Stomach (tissue), 19 donors: ENCODE measurements at places on chromosomes 3 and 15. TPM values are rescaled to one million over a fixed set of nuclear protein-coding genes. Genes with fewer than 3 reads are reported as not detected.

Gene NPAP1
- total RNA-seq, result 0.18 TPM

Gene PCBP4
- total RNA-seq, result 15.2 TPM

Gene PROS1
- 37.5 TPM for total RNA-seq

Gene NRROS
- 0.45 TPM for total RNA-seq

DNA sequence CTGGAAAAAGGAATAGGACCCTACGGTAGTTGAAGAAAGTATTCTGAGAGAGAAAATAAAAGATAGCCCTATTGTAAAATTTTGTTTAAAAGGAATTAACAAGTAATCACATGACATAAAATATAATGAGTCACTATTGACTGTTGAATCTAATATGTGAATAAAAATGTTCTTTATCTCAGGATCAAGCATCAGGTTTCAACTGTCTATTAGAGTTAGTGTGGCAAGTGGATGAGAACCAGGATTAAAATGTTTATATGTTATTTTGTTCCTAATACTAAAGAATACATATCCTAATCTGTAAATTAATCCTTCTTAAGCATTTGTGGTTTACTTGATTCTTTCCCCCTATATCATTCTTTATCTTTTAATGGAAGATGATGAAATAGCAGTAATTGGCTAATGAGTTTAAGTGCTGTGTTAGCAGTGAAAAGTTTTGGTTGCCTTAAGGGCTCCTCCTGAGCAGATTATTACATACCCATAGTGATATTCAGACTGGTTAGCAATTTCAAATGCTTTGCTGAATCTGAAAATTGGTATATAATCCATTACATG is 101.8 kb upstream of the BCHE start:
- H3K4me1 ChIP-seq, result no peaks in the 10 kb centered on the region
- no peak overlapping the region for H3K4me3 ChIP-seq
- no peaks in the 10 kb centered on the region for H3K36me3 ChIP-seq
- DNase-seq, result no peak

DNA sequence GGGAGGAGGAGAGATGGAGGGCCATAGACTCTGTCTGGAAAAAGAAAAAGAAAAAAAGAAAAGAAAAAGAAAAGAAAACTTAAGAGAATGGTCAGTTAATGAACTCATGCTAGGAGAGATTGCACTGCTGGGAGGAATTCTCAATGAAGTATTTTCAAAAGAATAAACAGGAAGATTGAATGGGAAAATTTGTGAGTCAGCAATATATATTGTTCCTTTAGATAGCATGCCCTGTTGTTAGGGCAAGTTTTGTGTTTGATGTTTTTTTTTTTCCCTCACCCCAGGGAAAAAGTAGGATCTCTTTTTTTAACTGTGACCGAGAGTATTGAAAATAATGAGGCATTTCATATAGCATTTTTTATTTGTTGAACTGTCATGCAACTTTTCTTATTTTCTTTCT is 7.8 kb upstream of the NR1D2 start:
- H3K36me3 ChIP-seq, result no peaks in the 10 kb centered on the region
- H3K4me3 ChIP-seq, result no peak overlapping the region
- H3K27ac ChIP-seq, result no peak overlapping the region
- no peaks in the 10 kb centered on the region for H3K27me3 ChIP-seq

DNA sequence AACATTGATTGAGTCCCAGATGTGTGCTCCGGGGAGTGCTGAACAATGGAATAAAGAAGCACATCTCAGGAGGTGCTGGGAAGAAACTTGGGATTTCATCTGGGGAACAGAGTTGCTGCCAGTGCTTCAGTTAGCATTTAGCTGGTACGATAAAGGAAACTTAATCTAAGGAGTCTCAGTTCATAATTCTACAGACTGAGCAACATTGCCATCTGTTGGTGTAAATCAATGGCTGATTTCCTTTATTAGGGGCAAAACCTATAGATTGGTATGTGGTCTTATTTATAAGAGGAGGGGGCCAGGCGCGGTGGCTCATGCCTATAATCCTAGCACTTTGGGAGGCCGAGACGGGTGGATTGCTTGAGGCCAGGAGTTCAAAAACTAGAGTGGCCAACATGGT is 8.9 kb downstream of the MKRN2OS start:
- DNase-seq, result no peak
- no peak overlapping the region for H3K4me3 ChIP-seq
- H3K4me1 ChIP-seq, result no peaks in the 10 kb centered on the region
- H3K27me3 ChIP-seq, result no peaks in the 10 kb centered on the region

DNA sequence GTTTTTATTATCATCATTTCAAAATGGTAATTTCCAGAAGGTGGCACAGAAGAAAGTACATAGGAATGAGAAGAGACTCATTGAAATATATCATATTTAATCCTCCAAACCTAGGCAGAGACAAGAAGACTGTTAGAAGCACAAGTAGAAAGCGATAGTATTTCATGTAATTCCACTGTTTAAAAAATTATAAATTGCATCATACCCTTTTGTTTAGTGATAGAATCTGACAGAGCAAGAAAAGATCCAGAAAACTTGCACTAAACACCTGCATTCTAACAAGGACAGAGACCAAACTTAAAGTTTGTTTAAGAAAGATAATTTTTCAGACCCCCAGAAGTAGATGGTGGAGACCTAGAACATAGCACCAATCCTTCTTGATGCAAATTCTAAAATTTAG is 56.9 kb upstream of the CD96 start:
- no peak overlapping the region for H3K4me3 ChIP-seq
- no peak for DNase-seq
- no peaks in the 10 kb centered on the region for H3K27me3 ChIP-seq
- H3K36me3 ChIP-seq, result no peaks in the 10 kb centered on the region
- H3K4me1 ChIP-seq, result no peaks in the 10 kb centered on the region
- no peak overlapping the region for H3K27ac ChIP-seq

DNA sequence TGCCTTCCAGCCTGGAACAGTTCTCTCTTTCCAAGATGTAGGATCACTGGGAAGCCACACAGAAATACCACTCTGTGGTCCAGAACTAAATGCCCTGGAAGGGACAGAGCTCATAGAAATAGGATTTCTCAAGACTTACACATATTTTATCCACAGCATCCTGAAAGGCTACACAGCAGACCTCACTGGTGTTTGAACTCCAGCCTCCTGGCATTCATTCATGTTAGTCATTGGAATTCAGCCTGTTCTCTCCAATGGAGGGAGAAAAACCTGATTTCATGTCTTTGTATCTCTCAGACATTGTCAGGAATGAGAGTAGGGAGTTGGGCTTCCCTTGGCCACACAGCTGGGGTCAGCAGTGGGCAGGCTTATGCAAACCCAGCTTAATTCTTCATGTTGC is 121.1 kb upstream of the PPP2R3A start:
- H3K4me1 ChIP-seq, result no peaks in the 10 kb centered on the region
- H3K27ac ChIP-seq, result no peak overlapping the region
- no peaks in the 10 kb centered on the region for H3K27me3 ChIP-seq
- no peak overlapping the region for H3K4me3 ChIP-seq
- no peak for DNase-seq

DNA sequence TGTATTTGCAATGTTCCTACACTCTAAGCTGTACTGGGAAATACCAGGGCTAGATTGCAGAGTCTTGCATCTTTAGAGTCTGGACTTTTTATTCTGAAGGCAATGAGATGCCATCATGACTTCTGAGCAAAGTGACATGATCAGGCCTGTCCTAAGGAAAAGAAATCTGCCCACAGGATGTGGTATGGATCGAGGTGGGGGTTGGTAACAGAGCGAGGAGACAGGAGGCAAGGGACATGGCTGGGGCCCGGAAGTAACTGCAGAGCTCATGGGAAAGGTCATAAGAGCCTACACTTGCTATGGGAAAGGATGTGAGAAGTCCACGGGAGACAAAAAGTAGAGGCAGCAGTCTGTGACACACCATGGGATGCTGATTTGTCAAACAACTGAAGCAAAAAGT is 121.5 kb downstream of the OXNAD1 start:
- no peaks in the 10 kb centered on the region for H3K4me1 ChIP-seq
- no peaks in the 10 kb centered on the region for H3K36me3 ChIP-seq

DNA sequence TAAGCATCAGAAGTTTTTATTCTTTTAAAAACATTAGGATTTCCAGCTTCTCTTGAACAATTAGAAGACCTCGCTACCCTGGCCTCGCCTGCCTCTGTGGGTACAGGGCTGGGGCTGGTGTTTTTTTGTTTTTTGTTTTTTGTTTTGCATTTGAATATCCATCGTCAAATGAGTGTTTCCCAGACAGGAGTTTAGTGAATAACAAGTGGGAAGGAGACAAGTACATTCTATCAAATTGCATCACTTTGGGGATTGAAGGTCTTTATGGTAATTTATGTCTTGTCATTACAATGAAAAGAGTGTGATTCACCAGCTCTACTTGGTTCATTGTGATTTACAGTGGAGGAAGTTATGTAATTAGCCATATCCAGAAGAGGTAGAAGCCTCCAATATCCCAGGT is 161.1 kb upstream of the UBE2E1 start:
- no peaks in the 10 kb centered on the region for H3K4me1 ChIP-seq
- no peak for DNase-seq
- no peak overlapping the region for H3K4me3 ChIP-seq
- no peaks in the 10 kb centered on the region for H3K36me3 ChIP-seq

DNA sequence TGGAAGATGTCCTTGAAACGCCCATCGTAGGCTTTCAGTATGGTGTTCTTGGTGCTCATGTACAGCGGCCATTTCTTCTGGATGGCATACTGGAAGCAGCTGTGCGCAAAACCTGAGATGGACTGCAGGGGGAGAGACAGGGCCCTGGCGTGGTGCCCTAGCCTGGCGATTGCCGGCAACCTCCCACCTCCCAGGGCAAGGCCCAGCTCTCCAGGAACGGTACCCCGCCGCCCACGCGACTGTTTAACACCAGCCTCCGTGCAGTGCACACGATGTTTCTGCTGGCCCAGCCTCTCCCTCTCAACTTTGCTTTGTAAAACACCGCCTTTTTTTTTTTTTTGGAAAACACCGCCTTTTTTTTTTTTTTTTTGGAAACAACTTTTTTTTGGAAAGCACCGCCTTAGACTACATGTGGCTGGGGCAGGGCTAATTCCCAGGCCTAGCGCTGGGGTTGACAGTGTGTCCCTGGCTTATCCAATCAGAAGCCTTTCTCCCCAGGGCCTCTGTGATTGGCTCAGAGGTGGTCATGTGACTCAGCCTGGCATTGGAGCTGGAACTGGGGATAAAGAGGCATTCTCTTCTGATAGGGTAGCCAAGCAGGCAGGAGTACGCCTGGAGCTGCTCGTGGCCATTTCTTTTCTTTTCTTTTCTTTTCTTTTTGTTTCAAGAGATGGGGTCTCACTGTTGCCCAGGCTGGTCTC is 14.7 kb downstream of the IDH2 start:
- peak overlapping the region; percentile 48 for H3K27ac ChIP-seq
- no peaks in the 10 kb centered on the region for H3K27me3 ChIP-seq
- DNase-seq, result no peak
- peaks cover 65% of the 10 kb centered on the region for H3K36me3 ChIP-seq

- H3K27ac ChIP-seq, result peak overlapping the region; percentile 85
- DNase-seq, result no peak
These were observed 535 bp downstream of the MCTP2 start for GRCh38 chr15:94231723-94232468.

GRCh38 chr3:196431181-196432136 is 768 bp downstream of the UBXN7 start:
- peak overlapping the region; percentile 91 for H3K27ac ChIP-seq
- no peaks in the 10 kb centered on the region for H3K27me3 ChIP-seq
- peaks cover 9% of the 10 kb centered on the region for H3K36me3 ChIP-seq
- peak; percentile 70 for DNase-seq
- H3K4me1 ChIP-seq, result peaks cover 4% of the 10 kb centered on the region

GRCh38 chr3:184786280-184786941 is 25.6 kb upstream of the VPS8 start:
- peak overlapping the region; percentile 73 for H3K27ac ChIP-seq
- no peak overlapping the region for H3K4me3 ChIP-seq
- no peaks in the 10 kb centered on the region for H3K36me3 ChIP-seq
- H3K27me3 ChIP-seq, result peaks cover under 1% of the 10 kb centered on the region

DNA sequence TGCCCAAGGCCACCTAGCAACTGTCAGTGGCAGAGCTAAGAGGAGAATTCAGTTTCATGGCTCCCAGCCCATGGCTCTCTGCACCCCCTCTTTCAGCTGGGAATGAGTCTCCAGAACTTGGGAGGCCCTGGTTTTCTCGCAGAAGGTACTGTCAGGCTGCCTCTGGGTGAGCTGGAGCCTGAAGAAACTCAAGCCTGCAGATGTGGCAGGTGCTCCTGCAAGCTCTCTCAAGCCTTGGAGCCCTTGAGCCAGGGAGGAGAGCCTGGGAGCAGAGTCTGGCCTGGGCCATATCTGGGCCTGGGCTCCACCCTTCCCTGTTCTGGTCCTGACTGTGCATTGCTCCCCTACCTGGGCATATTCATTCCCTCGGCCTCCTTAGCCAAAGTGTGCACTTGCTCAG is 74.4 kb upstream of the TLE3 start:
- no peak overlapping the region for H3K4me3 ChIP-seq
- no peaks in the 10 kb centered on the region for H3K4me1 ChIP-seq
- no peak overlapping the region for H3K27ac ChIP-seq
- H3K27me3 ChIP-seq, result no peaks in the 10 kb centered on the region

DNA sequence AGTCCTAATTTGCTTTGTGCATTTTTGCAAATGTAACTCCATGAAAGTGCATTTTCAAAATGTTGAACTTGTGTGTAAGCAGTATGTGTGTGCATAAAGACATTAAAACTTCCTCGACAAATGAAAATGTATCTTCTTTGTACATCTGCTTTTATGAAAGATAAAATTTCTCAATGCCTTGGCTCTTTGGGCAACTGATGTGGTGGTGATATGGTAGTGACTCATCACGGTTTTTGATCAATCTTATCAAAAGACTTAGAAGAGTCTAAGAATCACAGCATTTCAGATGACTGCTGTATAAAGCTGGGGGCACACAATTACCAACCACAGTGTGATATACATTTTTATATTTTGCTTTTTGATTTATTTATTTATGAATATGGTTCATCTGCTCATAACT is 5.4 kb upstream of the MASP1 start:
- H3K27ac ChIP-seq, result no peak overlapping the region
- DNase-seq, result no peak
- no peaks in the 10 kb centered on the region for H3K27me3 ChIP-seq
- H3K36me3 ChIP-seq, result no peaks in the 10 kb centered on the region
- H3K4me1 ChIP-seq, result peaks cover 5% of the 10 kb centered on the region
- H3K4me3 ChIP-seq, result no peak overlapping the region

GRCh38 chr3:50334339-50335075 is 6.1 kb downstream of the RASSF1 start:
- peaks cover 30% of the 10 kb centered on the region for H3K36me3 ChIP-seq
- H3K27ac ChIP-seq, result peak overlapping the region; percentile 42
- H3K4me3 ChIP-seq, result no peak overlapping the region
- no peak for DNase-seq
- H3K4me1 ChIP-seq, result peaks cover 45% of the 10 kb centered on the region
- H3K27me3 ChIP-seq, result no peaks in the 10 kb centered on the region

- peak overlapping the region; percentile 77 for H3K4me3 ChIP-seq
- no peak for DNase-seq
- H3K27ac ChIP-seq, result peak overlapping the region; percentile 98
- no peaks in the 10 kb centered on the region for H3K27me3 ChIP-seq
These were observed 708 bp upstream of the PTPN23 start for GRCh38 chr3:47380026-47380600.

- H3K27me3 ChIP-seq, result peaks cover 3% of the 10 kb centered on the region
- peak overlapping the region; percentile 58 for H3K4me3 ChIP-seq
- no peaks in the 10 kb centered on the region for H3K36me3 ChIP-seq
- H3K4me1 ChIP-seq, result peaks cover 21% of the 10 kb centered on the region
- peak; percentile 65 for DNase-seq
These were observed 472 bp downstream of the BSN start for GRCh38 chr3:49554633-49555265.
